ENCODE measurements at places on chromosomes 16 and 17.
A peak's percentile ranks its signal among the peaks of the same experiment; 100 is the strongest.

DNA sequence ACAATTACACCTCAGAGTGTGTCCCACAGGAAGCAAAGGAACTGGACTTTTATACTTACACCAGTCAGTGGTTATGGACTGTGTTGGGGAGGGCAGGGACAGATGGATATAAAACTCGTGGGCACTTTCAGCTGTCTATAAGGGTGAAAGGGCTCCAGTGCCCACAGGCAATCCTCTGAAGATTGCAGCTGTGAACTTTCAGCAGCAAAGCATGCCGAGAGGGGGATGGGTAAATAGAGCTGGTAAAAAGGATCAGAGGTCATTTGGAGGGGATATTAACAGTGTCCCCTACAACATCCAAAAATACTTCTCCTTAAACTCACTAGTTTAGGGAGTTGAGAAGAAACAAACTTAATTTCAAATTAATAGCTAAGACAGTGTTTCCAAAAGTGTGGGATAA, 13.3 kb upstream of the RFWD3 start:
- no peak for DNase-seq

GRCh38 chr16:85648070-85648714, 35.1 kb downstream of the GSE1 start:
- no peak for DNase-seq

DNA sequence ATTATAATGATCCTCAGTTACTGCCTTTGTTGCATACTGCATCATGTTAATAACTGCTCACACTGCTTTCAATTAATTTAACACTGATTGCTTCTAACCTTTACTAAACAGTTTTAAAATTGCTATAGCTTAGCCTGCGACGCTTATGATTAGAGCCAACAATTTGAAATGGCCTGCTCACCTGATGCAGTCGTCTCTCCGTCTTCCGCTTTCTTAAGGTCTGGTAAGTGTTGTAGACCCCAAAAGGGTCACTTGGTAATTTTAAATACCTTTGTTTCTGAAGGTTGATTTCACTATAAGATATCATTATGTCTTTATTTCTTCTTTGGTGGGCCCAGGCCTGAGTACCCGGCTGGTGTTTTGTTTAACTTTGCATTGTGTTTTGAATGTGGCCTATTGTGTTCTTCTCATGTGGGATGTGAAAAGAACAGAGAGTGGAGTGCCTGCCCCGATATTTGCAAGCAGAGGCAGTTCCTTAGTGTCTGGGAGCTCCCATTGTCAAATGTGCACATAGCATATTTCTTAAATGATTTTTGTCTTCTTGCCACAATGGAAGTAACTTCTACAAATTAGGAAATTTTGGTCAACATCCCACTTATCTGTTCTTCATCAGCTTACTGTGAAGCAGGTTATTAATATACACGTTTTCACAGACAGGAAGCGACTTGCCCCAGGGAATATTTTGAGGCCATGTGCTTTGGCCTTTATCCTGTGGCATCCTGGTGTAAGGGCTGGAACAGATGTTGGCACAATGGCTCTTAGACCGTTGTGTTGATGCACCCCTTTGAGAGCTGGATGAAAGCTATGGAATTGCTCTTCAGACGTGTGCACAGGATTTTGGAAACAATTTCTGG, 2.9 kb downstream of the PHKB start:
- no peak for DNase-seq

DNA sequence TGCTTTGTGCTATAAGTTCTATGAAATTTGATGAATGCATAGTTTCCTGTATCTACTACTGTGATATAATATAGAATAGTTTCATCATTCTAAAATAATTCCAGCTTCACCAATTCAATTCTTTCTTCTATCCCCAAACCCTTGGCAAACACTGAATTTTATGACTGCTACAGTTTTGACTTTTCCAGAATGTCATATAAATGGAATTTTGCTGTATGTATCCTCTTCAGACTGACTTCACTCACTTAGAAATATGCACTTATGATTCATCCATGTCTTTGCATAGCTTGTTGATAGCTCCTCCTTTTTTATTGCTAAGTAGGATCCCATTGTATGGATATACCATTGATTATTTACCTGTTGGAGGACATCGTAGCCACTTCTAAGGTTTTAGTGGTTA, 89.1 kb upstream of the HS3ST3A1 start:
- no peak for DNase-seq

DNA sequence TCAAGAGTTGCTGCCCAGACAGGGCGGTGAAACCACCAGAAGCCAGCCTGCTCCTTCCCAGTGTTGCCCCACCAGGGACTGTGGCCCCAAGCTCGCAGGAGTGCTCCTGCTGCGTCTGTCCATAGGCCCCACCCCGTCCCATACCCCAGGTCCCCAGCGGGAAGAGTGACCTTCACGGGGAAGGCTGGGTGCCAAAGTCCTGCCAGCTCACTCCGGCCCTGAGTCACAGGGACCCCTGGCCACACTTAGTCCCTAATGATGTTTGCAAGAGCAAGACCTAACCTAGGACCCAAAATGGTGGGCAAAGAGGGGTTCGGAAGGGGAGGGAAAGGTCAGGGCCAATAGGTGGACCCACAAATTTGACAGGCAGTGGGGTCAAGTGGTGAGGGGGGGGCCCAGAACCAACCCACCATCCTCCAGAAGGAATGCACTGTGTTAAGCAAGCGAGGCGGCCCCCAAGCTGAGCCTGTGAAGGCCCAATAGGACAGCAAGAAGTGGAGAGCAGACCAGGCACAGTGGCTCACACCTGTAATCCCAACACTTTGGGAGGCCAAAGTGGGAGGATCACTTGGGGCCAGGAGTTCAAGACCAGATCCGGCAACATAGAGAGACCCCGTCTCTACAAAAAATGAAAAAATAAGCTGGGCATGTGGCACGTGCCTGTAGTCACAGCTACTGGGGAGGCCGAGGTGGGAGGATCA, 3.3 kb downstream of the DOK4 start:
- no peak for DNase-seq

DNA sequence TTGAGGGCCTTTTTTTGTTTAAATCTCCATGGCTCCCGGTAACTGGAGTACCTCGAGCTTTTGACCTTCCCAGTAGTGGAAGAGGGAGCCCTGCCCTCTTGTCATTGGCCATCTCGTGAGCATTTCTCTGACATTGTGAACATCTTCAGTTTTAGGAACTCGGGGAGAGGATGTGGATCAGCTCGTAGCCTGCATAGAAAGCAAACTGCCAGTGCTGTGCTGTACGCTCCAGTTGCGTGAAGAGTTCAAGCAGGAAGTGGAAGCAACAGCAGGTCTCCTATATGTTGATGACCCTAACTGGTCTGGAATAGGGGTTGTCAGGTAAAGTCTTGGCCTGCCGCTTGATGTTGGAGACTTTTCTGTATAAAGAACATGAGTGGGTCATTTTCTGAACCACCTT, 24.3 kb downstream of the NTAN1 start:
- DNase-seq: no peak

DNA sequence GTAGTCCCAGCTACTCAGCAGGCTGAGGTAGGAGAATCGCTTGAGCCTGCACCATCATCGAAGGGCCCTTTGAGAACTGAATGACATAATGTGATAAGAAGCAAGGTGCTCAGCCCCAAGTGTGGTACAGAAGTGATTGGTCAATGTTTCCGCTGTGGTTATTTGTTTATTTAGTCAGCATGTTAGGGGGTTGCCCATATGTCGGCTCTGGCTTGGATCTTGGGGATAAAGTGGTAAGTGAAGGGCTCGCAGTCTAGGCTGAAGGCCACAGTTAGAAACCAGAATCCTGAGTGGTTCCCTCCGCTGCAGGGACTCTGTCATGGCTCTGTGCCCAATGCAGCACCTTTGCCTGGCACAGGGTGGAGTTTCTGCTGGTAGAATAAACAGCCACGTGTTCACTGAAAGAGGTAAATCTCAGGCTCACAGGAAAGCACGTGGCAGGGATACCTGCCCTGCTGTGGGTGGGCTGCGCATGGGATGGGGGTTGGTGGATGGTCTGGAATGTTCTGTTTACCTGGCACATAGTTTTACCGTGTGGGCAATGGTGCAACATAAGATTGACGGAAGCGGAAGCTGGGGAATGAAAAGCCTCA, 35.4 kb downstream of the SYT17 start:
- DNase-seq: no peak

- no peak for DNase-seq
Measured at GRCh38 chr17:81609541-81610311, 27.2 kb downstream of the NPLOC4 start.

DNA sequence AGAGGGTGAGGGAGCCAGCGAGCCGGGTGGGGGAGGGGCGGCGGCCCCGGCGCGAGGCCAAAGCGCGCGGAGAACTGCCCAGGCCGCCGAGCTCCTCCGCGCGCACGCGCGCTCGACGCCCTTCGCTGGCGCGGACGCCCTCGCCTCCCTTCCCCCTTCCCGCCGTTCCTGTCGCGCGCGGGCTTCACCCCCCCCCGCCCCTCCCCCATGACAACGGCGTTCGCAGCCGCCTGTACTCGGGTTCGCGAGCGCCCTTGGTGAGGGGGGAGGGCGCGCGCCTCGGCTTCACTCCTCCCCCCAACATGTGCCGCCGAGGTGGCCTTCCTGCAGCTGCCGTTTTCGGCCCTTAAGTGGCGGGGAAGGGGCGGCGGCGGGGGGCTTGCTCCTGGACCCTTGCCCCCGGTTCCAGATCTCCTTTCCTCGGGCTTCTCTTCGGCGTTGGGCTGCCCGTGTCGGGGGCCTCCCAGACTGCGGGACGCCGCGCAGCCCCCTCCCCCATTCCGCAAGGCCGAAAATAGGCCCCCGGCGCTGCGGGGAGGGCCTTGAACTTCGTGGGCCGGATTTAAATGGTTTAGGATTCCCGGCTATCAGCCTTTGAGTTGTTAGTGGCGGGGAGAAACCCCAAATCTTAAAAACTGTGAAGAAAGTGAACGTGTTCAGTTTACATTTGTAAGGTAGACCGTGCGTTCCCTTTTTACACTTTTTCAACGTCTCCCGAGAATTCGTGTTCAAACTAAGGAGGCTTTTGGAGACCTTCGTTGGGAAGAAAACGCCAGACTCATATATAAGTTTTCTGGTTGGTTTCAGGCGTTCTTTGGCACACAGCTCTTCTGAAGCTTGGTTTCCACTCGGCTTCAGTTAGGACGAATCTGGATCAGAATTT, 653 bp downstream of the SRRM2 start:
- DNase-seq: peak; percentile 81

- DNase-seq: no peak
Measured at GRCh38 chr16:50881331-50881830, 139.5 kb downstream of the CYLD start.

- peak; percentile 89 for DNase-seq
Measured at GRCh38 chr16:31700530-31701388, 172.8 kb upstream of the ZNF267 start.

DNA sequence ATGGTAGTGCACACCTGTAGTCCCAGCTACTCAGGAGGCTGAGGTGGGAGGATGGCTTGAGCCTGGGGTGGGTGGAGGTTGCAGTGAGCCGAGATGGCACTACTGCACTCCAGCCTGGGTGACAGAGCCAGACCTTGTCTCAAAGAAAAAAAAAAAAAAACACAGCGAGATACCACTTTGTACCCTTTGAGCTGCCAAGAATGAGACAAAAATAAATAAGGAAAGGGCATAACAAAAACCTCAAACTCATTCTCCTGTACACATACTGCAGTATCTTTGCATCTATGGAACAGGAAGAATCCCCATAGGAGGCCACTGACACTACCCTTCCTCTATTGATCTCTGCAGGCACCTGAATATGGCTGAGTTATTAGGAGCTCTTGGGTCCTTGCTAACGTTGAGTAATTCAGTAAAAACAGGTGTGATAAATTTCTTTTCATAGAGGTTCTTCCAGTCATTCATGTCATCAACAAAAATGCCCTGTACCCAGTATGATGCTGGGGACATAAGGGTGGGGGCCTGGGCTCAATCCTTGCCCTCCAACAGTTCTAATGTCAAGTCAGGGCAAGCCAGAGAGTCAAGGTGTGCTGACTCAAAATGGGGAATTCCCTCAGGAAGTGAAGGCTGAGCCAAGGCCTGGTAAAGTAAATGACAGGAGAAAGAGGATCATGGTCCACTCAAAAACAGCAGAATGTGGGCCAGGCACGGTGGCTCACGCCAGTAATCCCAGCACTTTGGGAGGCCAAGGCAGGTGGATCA, 26.9 kb downstream of the RANBP10 start:
- DNase-seq: no peak

DNA sequence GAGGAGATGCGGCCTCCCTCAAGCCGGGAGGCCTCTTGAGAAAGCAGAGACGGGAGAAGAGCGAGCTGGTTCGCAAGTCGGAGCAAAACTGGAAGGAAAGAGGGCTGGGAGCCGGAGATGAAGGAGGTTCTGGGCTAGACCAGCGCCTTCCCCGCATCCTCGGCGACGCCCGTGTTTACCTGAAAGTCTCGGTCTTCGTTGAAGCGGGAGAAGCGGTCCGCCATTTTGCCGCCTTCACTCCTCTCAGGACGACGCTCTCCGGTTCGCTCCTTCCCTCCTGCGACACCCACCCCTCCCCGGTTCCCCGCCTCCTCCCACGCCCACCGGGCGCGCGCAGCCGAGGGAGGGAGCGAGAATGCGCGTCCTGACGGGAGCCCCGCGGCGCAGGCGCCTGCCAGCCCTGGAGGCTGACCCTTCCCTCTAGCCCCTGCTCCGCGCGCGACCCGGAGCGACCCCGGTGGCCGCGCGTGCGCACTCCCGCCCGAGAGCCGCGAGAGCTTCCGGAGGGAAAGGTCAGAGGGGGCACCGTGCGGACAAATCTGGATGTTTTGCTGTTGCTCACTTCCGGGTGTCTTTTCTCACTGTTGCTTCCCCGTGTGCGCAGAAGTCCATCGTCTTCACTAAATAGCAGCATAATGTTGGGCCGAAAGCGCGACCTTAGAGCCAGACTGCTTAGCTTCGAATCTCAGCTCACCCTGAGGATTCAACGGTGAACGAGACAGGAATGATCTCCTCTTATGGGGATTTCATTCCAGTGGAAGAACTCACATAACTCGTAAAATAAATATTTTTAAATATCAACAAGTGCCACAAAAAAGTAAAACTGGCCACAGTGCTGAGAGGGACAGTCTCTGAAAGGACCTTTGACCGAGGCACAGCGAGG, at the start of gene GPATCH8:
TSS of gene GPATCH8 (minus strand) at position 260 of the 883 bp plus-strand sequence. CDS start at position 224, 36 bp downstream.
- DNase-seq: peak; percentile 95

- peak; percentile 5 for DNase-seq
Measured at GRCh38 chr17:77188084-77189066, 47.6 kb downstream of the SEC14L1 start.

DNA sequence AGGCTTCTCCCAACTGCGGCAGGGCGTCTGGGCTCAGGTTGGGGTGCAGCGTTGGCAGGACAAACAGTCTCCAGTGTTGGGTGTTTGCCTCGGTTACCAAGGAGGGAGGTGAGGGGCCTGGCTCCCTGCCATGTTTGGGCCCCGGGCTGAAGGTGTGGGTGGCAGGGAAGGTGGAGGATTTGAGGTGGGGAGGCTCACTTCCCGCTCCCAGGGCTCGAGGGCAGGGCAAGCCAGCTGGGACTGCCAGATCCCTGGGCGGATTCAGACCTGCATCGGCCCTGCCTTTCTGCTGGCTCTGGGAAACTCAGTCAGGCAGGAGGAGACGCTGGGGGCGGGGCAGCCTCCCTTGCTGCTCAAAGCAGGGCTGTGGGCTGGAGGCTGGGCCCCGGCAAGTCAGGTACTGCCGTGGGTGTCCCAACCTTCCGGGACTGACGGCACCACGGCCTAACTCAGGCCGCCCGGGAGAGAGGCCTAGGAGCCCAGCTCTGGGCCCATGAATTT, 31.3 kb upstream of the KRT17 start:
- DNase-seq: no peak

- DNase-seq: peak; percentile 90
Measured at GRCh38 chr17:81094509-81095382, 59.8 kb downstream of the BAIAP2 start.

GRCh38 chr17:60539807-60540206, 13.8 kb upstream of the APPBP2 start:
- no peak for DNase-seq

GRCh38 chr16:78669994-78670393, 570.5 kb downstream of the WWOX start:
- no peak for DNase-seq

- no peak for DNase-seq
Measured at GRCh38 chr17:42025936-42026335, 6.0 kb downstream of the NKIRAS2 start.

All from stimulated activated CD4-positive, alpha-beta T cell treated with anti-CD3 and anti-CD28 coated beads, Interleukin-2, amount 100 ng/mL, for 24 hours (primary cell).